Choroid plexus epithelial cell (primary cell): ENCODE measurements at places on chromosomes 6 and 20.
A peak's percentile ranks its signal among the peaks of the same experiment; 100 is the strongest.

DNA sequence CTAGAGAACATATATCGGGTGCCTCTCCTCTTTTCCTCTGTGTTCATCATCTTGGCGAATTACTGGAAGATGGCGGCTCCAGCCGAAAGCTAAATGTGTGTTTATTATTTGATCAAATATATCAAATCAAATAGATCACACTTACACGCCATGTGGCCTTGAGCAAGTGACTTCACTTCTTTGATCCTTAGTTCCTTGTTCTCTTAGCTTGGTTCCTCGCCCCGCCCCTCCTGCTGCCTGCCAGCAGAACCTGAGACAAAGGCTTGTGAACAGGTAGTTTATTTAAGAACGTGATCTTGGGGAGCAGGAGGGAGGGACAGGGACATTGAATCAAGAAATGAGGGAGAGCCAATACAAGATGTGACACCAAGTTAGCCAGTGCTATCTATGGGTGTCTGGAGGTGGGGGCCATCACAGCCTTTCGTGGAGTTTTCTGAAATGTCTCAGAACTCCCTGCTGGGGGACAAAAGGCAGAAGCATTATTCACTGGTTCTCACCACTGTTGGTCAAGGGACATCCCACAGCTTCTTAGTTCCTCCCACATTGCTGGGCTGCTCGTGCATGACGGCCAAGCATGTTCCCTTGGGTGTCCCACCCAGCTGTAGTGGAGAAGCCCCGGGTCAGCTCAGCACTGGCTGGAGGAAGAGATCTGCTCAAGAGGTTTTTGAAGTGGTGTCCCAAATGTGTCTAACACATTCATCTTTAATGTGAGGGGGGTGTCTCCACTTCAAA is 44.9 kb upstream of the RNF24 start:
- no peak for DNase-seq

DNA sequence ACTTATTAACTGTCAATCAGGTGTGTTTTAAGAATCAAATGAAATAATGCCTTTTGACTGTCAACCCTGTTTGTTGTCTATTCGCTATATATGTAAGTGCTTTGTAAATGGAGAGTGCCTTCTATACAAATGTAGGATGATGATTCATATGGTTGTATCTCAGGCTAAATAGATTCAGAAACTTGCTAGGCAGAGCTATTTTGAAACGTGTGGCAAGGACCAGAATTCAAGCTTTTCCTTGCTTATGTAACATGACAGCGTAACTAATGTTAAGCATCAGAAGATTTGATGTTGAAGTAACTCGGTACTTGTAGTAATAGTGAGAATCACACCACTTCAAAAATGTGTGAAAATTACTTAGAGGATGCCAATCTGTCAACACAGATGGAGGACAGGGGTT is 3.4 kb downstream of the OGFRL1 start:
- DNase-seq = peak; percentile 35

GRCh38 chr6:81752921-81753710 is 635 bp upstream of the TENT5A start:
- peak; percentile 94 for DNase-seq

DNA sequence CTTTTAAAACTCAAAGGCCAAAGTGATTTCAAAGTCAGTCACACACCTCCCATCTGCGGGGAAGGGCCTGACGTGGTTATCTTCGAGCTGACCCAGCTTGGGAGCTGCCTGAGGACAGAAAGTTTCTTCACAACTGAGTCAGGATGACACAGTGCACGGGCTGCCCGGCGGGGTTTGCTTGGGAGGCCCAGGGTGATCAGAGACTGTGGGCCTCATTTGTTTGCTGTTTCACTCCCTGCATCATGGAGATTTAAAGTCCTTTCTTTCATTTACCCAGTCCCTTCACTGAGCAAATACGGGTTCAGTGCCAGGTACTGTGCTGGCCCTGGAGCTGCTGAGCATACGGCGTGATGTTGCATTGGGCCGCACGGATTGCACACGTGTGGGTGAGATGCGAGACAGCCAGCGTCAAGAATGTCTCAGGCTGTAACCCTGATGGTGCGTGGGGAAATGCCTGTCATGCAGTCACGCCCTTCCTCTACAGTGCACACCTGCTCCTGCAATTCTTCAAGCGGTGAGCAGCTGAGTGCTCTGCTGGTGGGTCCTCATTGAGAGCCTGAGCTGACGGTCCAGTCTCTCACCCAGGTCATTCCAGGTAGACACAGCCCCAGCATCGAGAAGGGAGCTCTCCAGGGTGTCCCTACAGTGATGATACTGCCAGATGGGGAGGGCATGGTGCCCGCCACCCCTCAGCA is 82.7 kb upstream of the PMEPA1 start:
- DNase-seq = peak; percentile 19

GRCh38 chr6:128723667-128724066 is 159.3 kb upstream of the LAMA2 start:
- peak; percentile 8 for DNase-seq

DNA sequence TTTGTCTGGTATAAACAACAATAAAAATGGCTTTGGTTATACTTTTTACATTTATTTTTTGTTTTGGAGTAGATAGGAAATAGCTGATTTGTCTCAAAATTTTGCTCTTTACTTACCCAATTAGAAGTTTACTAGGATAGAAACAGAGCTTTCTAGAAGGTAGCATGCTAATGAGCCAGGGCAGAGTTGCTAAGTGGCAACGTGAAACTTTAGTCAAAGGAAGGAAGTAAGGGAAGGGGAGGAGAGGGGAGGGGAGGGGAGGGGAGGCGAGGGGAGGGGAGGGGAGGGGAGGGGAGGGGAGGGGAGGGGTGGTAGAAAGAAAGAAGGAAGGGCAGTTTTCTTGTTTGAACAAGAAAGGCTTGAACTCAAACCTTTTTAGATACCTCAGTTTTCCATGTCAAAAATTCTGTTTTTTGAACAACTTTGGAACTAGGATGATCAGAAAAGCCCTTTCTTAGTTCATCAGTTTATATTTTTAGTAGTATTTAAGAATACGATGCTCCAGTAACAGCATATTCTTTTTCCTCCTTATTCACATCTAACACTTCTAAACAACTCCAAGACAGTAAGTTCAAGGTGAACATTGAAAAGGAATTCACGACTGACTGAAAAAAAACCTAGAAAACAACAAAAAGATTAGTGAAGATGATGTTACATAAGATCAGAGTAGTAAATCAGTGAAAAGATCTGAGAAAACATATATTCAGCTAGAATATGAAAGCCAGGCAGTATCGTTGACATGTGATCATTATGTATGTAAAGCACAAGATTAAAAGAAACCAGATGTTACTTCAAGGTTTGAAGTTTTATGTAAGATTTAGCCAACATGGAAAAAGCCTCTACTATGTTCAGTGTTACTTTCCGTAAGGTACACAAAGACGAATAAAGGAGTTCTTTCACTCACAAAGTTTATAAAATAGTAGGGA is 263.4 kb downstream of the ARHGAP18 start:
- DNase-seq = no peak

DNA sequence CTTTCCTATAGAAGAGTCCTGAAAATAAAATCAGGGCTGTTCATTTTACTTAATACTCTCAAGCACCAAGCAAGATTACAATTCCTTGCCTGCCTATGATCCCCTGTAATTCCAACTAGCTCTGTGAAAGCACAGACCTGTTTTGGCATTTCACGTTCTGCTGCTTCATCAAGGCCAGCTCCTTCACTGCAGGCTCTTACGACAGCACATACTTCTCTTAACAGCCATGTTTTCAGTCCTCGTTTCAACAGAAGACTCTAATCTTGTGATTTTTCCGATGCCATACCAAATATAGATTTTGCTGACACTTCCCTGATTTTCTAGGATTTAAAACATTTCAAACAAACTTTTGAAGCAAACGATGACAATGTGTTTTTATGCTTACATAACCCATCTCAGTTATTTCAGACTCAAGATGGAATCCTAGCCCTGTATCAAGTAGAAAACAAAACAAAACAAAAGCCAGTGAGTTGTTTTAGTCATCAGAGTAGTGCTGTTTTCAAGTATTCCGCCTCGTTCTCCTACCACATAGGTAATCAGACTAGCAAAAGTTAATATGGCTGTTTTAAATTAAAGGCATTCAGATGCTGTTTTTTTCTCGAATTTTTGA is 616.5 kb upstream of the CITED2 start:
- peak; percentile 83 for DNase-seq

DNA sequence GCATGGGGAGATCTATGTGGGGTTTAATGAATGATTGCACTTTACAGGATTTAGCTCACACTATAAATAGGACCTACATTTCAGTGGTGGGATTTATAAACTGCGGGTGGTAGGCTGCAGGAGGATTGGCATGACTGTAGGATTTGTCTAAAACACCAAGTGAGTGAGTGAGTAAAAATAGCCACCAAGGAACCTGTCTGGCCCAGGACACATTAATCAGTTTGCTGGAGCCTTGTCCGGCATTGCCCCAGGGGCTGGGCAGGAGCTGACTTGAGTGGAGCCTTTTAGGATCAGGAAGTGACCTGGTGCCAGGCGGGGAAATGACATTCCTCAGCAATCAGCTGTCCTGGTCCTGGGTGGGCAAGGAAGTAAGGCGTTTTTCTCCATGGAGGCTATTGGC is 278.7 kb upstream of the PRND start:
- DNase-seq = no peak

GRCh38 chr6:33216117-33216649 is 7.9 kb downstream of the RING1 start:
- DNase-seq = no peak

DNA sequence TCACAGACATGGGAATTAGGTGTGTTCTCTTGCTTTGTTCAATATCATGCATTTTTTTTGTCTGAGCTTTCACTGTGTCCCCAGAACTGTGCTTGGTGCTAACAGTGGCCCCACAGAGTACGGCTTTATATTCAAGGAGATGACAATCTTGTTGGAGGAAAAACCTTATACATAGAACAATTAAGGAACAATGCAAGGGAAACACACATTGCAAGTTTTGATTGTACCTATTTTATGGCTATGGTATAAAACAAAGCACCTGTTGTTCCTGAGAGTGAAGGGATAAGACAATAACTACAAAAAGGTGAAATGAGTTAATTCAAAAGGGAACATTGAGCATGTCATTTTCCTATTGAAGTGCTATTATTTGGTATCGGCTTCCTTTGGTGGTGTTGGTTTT is 143.9 kb upstream of the ESR1 start:
- no peak for DNase-seq

DNA sequence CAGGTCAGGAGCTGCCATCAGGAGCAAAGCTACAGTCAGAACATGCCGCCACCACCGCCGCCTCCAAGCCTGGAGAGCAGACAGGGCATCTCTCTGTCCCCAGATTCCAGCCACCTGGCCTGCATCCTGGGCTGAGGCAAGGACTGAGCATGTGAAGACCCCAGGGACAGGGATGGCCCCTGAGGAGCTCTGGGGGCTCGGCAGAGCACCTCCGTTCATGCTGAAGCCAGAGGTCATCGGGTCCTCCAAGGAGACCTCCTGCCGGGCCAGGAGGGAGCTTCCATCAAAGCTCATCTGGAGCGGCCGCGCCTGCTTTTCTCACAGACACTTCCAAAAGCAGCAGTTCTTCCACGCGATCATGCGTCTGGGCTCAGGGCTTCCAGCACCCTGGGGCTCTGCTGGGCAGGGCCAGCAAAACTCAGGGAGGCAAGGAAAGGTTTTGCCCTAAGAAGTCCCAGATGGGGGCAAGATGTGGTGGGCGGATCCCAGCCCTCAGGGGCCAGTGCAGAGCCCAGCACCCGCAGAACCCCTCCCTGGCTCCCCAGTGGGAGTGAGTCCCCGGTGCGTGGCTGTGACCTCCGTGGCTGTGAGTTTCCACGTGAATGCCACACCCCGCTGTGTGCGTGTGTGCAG is 138.4 kb downstream of the TAF4 start:
- DNase-seq = no peak

GRCh38 chr6:26390531-26390930 is 7.6 kb downstream of the BTN2A2 start:
- peak; percentile 43 for DNase-seq

DNA sequence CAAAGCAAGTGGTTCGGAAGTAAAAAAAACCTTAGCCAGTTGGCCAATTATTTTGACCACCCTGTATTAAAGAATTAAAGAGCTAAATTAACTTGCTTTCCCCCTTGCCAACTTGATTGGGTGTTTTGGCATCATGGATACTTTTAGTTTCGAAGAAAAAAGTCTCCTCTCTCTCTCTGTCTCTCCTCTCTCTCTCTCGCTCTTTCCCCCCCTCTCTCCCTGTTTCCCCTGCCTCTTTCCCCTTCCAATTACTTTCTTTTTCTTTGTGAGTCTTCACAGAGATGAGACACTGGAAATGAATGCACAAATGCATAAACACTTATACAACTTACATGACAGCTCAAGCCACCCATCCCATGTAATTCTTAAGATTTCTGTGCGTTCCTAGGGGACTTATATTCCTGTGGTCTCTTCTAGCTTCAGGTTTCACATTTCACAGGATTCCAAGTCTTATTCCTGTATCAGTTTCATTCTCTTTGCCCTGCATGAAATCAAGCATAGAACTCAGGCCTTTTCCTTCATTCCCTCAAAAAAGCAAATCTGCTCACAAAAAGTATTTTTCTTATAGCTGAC is 32.9 kb upstream of the EYA4 start:
- peak; percentile 37 for DNase-seq

GRCh38 chr6:35173044-35173426 is 31.9 kb upstream of the TCP11 start:
- DNase-seq = no peak

- DNase-seq = no peak
Observed at GRCh38 chr6:40910260-40910893, 128.6 kb downstream of the UNC5CL start.

GRCh38 chr20:34970193-34970840 is 14.6 kb downstream of the MYH7B start:
- DNase-seq = no peak

GRCh38 chr20:36465109-36466080 is 75.9 kb upstream of the MYL9 start:
- DNase-seq = peak; percentile 85

DNA sequence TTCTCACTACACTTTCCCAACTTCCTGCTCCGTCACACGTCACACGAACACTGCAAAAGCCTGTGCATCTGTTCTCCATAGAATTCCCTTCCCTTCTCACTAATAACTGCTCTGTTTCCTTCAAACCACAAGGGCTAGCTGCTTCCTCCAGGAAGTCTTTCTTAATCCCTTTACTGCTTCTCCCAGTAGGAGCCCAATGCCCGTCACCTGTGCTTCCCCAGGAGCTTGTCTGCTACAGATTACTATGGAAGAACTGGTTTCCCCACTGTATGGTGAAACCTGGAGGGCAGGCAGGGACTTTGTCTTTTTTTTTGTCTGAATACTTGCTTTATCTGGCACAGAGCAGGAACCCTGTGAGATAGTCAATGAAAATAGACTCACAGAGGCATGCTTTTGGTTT is 444.7 kb upstream of the MAP3K7 start:
- no peak for DNase-seq

DNA sequence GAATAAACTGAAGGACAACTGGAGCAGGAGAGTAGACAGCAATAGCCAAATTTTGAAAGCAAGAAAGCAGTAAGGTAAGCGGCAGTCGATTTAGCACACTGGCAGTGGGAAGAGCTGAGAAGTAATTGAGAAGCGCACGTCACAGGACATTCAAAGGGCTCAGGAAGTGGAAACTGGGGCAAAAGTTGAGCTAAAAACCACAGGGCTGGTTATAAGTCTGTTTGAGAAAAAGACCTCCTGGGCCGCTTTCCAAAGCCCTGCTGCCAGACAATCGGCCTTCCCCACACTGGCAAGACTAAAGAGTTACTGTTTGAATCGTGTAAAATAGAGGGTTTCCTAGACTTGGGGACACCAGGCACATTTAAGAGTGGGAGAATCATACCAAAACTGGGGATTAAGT is 161.4 kb downstream of the DNAH8 start:
- DNase-seq = peak; percentile 4
